ENCODE measurements at places on chromosomes 1 and 21. TPM values are rescaled to one million over a fixed set of nuclear protein-coding genes. Genes with fewer than 3 reads are reported as not detected.

DNA sequence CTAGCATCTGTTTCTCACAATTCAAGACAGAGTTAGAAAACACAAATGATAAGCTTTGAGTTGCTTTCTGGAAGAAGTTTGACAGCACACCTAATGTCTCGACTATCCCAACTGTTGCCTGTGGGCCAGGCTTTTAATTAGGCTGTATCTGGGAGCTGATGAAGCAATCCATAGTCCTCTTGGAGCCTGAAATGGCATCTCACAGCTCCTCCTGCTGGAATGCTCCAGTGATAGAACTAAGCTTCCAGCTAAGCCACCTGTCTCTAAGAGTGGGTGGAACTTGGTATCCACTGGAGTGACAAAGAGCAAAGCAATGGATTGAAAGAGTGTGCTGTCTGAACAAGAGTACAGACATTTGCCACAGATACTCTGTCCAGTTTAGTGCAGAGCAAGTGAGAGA, 605.3 kb upstream of the NR5A2 start:
- no peak for DNase-seq

DNA sequence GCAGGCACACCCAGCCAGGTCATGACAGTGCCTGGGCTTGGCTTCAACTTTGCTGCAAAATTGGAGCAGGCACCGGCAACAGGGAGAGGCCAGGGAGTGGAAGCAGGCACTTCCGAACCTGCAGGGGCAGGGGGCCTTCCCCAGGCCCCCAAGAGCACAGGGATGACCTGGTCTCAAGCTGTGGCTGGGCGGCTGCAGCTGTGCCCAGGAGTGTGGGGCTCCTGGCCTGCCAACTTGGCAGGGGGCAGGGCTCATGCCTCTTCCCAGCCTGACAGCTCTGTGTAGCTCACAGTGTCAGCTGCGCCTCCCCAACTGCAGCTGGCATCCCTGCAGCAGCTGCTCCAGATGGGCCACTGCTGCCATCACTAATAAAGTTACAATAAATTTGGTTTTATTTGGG, 51.5 kb upstream of the SCYL3 start:
- peak; percentile 29 for DNase-seq

DNA sequence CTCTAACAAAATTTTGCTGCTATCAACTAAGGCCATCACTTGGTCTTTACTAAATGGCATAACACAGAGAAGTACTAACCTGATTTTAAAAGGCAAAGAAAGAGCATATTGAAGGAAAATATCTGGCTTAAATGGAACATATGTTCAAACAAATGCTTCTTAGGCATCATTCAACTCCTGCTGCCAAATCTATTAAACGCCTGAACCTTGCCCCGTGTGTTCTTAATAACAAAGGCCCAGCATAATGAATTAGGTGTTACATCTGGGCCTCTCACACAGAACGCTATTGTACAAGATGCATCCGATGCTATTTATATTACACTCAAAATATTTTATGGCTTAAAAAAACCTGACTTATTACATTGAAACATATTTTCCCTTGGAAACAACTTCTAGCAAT, 48.4 kb downstream of the B3GALNT2 start:
- no peak for DNase-seq

GRCh38 chr1:73781251-73781650, 416.7 kb downstream of the LRRIQ3 start:
- no peak for DNase-seq

DCDC2B gene
- total RNA-seq = not detected

CFAP141 gene
- not detected for total RNA-seq

DNA sequence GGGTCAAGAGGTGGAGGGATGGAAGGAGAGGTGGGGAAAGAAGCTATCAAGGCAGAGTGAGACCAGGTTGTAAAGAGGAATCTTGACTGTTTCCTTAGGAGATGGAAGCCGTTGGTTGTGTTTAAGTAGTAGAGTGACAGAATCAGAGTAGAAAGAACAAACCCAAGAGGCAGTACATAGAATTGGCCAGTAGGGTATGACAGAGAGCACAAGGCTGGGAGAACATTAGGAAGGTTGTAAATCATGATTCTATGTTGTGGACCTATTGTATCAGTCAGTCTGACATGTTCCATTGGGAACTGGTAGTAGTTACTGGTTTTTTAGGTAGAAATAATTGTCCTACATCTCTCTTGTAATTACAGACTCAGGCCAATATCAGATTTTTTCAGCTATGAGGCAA, 486.9 kb upstream of the USP24 start:
- no peak for DNase-seq

DNA sequence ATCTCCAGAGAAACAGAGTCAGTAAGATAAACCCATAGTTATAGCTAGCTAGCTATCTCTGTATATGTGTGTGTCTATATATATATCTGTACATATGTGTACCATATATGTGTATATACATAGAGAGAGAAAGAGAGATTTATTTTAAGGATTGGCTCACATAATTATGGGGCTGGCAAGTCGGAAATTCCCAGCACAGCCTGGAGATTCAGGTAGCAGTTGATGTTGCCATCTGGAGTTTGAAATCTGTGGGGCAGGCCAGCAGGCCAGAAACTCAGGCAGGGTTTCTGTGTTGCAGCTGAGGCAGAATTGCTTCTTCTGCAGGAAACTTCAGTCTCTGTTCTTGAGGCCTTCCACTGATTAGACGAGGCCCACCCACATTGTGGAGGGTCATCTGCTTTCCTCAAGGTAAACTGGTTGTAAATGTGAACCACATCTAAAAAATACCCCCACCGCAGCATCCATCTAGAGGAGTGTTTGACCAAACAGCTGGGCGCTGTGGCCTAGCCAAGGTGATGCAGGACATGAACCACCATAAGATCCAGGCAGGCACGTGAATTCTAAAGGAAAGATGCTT, 81.0 kb downstream of the FBXO2 start:
- no peak for DNase-seq

- peak; percentile 66 for DNase-seq
Observed at GRCh38 chr21:46095083-46095719, 2.7 kb upstream of the COL6A2 start.

GRCh38 chr21:42688841-42689371, 35.5 kb downstream of the PDE9A start:
- peak; percentile 54 for DNase-seq

DNA sequence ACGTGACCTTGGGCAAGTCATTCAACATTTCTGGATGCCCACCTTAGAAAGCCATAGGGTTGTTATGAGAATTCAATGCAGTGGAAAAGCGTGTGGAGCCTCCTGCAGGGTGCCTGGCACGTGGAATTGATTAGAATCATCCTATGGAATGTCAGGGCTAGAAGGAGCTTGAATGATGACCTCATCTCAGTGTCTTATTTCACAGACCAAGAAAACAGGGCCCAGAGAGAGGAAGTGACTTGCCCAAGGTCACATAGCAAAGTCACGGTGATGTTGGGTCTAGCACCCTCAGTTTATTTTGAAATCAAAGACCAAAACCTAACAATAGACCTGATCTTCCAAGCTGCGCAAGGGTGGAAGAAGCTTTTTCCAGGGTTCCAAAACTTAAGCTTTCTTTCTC, 6.0 kb downstream of the TRABD2B start:
- DNase-seq = no peak

GRCh38 chr1:28282426-28283407, 23.4 kb downstream of the SESN2 start:
- DNase-seq = no peak

GRCh38 chr21:33936301-33937038, 20.9 kb upstream of the ATP5PO start:
- DNase-seq = no peak

DNA sequence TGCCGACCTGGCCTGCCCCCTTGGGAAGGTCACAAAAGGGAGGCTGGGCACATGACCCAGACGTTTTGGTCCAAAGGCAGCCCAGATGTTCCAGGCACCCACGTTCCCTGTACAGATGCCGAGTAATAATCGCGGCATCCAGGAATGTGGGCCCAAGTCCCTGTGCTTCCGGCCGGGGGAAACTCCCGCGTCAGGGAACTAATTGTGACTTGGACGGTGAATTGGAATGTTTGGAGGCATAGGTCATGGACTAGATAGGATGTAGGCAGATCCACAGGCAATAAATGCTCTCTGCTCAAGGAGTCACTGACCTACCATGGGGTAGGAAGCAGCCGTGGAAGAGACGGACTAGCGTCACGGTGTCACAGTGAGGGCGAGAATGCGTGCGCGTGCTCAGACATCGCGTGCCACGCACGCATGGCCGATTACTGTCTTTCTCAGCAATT, 178.4 kb downstream of the DUSP10 start:
- no peak for DNase-seq

CTBS gene
- total RNA-seq = 10.9 TPM

DNA sequence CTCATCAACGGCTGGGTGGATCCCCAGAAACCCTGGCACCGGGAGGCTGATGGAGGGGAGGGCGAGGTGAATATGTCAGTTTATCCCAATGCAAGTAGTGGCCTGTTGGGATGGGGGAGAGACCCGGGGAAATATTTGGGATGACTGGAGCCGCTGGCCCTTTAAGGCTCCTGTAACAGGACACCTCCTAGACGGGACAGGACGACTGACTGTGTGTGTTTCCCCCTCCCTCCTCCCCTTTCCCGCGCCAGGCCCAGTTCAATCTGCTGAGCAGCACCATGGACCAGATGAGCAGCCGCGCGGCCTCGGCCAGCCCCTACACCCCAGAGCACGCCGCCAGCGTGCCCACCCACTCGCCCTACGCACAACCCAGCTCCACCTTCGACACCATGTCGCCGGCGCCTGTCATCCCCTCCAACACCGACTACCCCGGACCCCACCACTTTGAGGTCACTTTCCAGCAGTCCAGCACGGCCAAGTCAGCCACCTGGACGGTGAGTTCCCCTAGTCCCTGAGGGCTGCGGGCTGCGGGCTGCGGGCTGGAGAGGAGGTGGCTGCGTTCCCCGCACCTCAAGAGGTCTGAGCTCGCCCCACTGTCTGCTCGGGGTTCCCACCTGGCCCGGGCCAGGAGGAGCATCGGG, 44.8 kb upstream of the CCDC27 start:
- DNase-seq = no peak

Data from right cardiac atrium (tissue), 5 donors.